ENCODE measurements at places on chromosomes 1 and 21. TPM values are rescaled to one million over a fixed set of nuclear protein-coding genes. Genes with fewer than 3 reads are reported as not detected.

The PIGR gene
- not detected for total RNA-seq

The ESPN gene
- total RNA-seq = 11.1 TPM

GRCh38 chr1:193614817-193615216, 428.4 kb upstream of the B3GALT2 start:
- DNase-seq = peak; percentile 46

DNA sequence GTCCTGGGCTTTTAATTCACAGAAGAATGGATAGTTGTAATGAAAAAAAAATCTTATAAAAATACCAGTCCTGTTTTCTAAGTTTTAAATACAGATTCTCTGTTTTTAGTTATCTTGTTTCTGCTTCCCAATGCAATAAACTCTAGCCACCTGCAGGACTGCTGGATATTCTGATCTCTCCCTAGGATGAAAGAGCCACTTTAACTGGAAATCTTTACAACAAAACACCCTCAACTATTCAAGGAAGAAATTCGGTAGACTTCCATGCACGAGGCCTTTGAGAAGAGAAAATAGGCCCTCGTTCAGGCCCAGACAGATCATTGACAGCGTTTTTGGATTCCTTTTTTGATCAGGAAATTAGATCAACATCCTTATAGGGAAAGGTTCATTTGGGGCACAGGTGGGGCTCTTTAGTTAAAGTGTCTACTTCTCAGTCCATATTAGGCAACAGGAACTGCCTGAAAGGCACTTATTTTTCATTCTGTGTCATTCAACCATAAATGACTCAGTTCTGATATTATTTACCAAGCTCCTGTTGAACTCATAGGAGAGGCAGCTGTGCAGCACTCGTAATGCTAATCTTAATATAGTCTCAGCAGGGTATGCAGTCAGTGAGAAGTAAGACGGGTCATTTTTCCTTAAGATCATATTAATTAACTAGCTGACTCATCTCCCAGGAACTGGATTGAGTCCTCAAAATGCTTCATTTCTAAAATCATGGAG, 71.1 kb upstream of the ERRFI1 start:
- peak; percentile 98 for DNase-seq

The DAB1 gene
- not detected for total RNA-seq

Data from PC-3 (cell line).